Stimulated activated CD4-positive, alpha-beta T cell treated with anti-CD3 and anti-CD28 coated beads, Interleukin-1b, Interleukin-23, amount 100 ng/mL, for 4 hours (primary cell): ENCODE measurements at places on chromosomes 1 and 21.

DNA sequence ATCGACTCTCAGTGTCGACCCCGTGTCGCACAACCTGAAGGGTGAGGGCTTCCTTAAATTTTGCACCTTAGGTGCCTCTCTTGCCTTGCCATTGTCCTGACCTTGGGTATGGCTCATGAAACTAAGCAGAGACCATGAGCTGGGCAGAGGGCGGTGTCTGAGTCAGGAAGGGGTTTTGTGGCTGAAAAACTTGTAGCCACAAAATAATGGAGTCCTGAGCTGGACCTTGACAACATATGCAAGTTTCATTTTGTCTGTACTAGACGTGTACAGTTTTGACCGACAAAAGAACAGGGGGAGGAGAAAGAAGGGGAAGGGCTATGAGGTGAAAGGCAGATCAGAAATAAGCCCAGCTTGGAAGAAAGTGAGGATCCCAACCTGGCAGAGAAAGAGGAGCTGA lies 8.3 kb upstream of the RUNX1 start:
- DNase-seq = no peak

DNA sequence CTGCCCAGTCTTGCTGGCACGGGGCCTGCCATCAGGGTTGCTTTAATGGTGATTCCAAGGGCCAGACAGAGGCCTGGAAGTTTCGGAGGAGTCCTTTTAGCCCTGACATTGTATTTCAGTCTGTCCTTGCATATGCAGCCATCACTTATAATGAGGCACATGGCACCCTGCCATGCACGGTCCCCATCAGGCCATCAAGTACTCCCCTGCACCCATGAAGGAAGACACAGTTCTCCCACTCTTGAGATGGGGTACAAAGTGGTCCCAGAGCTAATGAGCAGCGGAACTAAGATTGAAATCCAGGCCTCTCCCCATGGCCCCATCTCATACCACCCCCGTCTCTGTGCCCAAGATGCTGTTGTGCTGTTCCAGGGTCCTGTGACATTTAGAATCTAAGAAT lies 596.6 kb downstream of the PTPRU start:
- DNase-seq = no peak

DNA sequence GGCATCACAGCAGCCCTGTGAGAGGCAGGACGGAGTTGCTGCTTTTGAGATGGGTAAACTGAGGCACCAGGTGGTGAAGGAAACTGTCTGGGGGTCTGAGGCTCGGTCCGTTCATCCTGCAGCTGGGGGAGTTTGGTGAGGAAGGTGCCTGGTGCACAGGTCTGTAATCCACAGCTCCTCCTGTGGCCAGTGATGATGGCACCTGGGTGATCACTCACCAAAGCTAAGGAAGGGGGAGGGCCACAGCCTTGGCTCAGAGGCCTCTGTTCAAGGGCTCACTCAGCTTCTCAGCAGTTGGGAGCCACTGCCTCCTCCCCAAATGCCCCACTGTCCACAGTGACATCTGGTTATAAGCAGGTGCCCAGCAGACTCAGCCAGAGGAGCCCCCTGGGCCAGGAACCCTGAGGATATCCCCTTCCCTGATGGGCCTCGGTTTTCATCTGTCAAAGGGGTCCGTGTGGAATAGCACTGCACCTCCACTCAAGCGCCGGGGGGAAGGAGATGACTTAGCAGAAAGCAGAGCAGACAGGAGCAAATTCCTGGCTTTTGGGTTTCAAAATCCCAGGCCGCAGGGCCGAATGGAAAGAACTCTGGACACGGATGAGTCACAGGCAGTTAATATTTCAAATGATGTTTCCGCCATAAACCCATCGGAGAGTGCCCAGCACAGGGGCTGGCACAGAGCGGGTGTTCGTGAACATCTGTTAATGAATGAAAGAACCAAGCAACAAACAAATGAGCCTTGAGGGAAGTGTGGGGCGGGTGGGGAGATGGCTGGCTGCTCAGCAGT lies 82.8 kb downstream of the DMRTB1 start:
- no peak for DNase-seq

DNA sequence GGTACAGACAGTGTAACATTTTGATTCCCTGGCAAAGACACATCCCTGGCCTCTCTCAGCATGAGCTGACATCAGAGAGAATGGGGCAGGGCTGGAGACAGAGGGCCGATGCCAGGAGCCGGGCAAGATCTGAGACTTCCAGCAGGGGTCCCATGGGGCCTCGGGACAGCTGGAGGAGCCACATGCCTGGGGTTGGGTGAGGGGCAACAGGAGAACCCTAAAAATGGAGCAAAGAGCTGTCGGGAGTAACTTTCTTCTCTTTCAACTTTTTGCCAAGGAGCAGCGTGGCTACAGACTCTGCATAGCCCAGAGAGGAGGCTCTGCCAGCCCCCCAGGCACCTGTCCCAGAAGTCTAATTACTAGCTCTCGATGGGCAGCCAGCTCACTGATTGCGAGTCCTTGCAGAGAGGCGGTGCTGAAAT lies 130.8 kb downstream of the LACTBL1 start:
- DNase-seq = no peak

DNA sequence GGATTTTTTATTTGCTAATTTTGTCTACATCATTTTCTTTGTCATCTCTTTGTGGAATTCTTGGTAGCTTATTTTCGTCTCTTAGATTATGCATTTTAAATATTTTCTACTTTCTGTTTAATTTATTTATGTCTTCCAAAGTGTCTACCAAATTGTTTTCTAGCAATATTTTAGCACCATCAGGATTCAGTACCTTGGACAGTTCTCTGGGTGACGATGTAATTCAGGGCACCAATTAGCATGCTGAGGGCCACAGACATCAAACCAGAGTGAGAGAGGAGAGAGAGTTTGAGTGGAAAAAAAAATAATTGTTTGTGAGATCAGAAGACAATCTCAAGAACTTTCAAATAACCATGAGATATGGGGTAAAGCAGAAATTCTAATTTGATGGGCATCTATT lies 169.8 kb upstream of the CXADR start:
- no peak for DNase-seq

DNA sequence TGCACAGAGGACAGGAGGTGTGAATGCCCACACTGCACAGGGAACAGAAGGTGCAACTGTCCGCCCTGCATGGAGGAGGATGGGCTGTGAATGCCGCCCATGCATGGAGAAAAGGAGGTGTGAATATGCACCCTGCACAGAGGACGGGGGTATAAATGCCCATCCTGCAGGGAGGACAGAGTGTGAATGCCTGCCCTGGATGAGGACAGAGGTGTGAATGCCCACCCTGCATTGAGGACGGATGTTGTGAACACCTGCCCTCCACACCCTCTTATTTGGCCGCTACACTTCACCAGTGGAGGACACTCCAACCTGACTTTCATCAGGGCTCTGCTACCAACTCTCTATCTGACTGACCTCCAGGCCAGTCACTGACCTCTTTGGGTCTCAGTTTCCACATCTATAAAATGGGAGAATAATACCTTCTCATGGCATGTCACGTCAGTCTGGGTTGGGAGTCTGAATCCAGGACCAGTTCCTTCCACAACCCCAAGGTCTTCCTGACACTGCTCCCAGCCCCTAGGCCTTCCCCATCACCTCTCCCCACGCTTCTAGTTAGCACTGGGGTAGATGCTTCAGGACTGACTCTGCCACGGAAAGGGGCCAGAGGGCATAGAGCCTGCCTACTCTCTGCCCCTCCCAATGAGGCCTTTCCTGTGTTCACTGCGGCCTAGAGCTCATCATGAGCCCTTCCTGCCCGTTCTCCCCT lies 28.4 kb downstream of the ZBTB17 start:
- no peak for DNase-seq

GRCh38 chr21:33831962-33832659 lies 83.5 kb downstream of the ATP5PO start:
- no peak for DNase-seq

- no peak for DNase-seq
Measured at GRCh38 chr1:67831850-67832513, 1.3 kb downstream of the GNG12 start.

- no peak for DNase-seq
Measured at GRCh38 chr1:153985341-153985912, 712 bp downstream of the RAB13 start.

- DNase-seq = no peak
Measured at GRCh38 chr1:15883326-15883725, 35.8 kb downstream of the SPEN start.

GRCh38 chr1:85630493-85630892 lies 49.9 kb downstream of the CCN1 start:
- DNase-seq = no peak

DNA sequence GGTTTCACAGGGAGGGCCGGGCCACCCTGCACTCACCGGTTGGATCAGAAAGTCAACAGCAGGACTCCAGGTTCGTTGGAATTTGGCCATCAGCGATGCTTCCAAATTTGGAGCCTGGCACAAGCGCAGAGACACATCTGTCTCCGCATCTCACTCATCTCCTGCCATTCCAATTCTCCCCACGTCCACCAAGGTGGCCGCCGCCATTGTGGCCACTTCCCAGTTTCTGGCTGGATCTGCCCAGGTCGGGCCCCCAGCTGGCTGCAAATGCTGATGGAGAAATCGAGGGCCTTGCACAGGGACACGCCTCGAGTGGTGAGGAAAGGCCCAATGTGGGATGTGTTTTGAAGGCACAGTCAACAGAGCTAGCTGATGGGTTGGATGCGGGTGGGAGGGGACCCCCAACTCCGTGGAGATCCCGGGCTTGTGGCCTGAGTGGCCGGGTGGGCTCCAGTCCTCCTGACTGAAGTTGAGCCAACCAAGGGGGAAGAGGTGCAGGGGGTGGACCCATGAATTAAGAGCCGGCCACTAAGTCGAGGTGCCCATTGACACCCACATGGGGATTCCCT lies 102.7 kb downstream of the CRYAA start:
- DNase-seq = no peak

- no peak for DNase-seq
Measured at GRCh38 chr1:153431928-153432327, 15.6 kb downstream of the S100A7A start.

GRCh38 chr1:243539636-243540035 lies 283.8 kb downstream of the SDCCAG8 start:
- no peak for DNase-seq

GRCh38 chr1:112934577-112934976 lies 21.4 kb downstream of the SLC16A1 start:
- no peak for DNase-seq

GRCh38 chr1:117753652-117754051 lies 147.8 kb downstream of the TENT5C start:
- no peak for DNase-seq

DNA sequence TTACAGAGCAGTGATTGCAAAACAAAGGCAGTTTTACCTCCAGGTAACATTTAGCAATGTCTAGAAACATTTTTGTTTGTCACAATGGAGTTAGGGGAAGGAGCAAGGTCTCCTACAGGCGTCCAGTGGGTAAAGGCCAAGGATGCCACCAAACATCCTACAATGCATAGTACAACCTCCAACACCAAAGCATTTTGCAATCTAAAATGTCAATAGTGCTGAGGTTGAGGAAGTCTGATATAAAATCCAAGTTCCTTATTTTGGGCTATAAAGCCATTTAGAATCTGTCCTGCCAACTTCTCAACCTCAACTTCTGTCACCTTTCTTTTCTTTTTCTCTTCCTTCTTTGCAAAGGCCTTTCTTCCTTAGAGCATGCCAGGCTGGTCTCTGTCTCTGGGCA lies 111.2 kb downstream of the FASLG start:
- DNase-seq = no peak

- DNase-seq = no peak
Measured at GRCh38 chr1:151858030-151858746, 4.7 kb upstream of the THEM5 start.

DNA sequence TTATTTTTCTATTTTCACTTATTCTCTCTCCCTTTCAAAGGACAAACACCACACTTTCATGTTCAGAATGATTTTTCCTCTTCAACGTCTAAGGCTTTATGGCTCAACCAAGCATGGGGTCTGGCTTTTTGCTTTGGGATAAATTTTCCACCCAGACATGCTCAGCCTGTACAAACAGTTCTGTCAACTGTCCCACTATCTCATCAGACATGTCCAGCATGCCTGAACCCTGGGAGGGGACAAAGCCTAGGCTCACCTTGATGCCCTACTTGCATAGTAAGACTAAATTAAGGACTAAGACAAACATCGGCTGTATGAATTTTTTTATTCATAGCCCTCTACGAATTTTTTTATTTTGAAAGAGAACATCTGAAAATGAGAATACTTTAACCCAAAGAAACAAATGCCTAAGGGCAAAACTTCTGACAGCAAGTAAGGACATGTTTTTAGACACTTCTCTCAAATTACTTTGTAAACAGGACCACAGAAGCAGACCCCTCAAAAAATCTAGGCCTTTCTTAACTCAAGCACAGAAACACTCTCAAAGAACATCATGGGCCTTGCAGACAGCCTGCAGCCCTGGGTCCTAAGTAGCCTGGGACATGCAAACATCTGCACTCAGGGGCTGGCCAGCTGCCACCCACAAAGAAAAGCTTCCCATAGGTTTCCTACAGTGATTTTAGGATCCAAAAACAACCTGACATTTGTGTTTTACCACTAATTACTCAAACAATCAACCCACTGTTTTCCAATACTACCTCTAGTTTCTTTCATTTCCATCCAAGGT lies 72.3 kb upstream of the PALMD start:
- no peak for DNase-seq

GRCh38 chr1:68570871-68571270 lies 74.0 kb upstream of the DEPDC1 start:
- DNase-seq = no peak

- DNase-seq = no peak
Measured at GRCh38 chr1:56639211-56639610, 5.9 kb upstream of the PRKAA2 start.

- no peak for DNase-seq
Measured at GRCh38 chr21:43771199-43771675, 4.9 kb downstream of the CSTB start.

DNA sequence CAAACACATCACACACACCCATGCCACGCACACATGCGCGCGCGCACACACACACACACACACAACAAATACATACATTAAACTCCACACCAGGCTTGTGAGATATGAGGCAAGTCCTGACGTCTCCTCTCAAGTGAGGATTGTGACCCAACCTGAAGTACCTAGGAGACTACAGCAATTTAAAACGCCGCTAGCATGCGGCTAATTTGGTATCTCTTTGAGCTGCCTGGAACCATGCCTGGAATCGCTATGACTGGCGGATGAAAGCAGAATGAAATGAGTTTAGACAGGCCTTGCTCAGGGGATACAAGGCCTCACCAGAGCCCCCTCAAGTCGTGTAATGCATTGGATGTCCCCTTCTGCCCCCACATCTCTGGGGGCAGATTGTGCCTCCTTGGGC lies 1.6 kb upstream of the RAB7B start:
- DNase-seq = no peak

GRCh38 chr1:10899490-10900250 lies 103.2 kb upstream of the CASZ1 start:
- DNase-seq = no peak

DNA sequence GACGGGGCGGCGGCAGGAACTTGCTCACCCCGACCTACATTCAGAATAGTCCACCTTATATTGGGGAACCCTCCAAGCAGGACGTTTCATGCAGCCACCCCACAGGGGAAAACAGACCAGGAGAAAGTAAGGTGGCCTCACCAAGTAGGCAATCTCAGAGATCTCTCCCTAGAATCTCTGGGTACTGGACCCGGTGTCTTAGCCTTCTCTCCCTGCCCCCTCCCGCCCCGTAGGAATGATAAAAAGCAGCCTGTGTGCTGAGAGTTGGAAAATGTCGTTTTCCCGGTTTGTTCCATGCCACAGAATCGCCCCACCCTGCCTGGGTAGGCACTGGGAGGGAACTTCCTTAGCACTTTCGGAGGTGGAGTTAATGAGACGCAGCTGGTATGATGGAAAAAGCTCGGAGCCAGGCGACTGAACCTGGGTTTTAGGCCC lies 789 bp upstream of the PTPN14 start:
- no peak for DNase-seq
